NCI-H187 treated with DMSO at 0.1 percent for 48 hours (cell line): ENCODE measurements at places on chromosomes 3 and 15.

GRCh38 chr3:16668776-16669545, 63.7 kb upstream of the DAZL start:
- DNase-seq = no peak

- no peak for DNase-seq
Measured at GRCh38 chr3:196063049-196063448, 18.8 kb downstream of the TFRC start.

DNA sequence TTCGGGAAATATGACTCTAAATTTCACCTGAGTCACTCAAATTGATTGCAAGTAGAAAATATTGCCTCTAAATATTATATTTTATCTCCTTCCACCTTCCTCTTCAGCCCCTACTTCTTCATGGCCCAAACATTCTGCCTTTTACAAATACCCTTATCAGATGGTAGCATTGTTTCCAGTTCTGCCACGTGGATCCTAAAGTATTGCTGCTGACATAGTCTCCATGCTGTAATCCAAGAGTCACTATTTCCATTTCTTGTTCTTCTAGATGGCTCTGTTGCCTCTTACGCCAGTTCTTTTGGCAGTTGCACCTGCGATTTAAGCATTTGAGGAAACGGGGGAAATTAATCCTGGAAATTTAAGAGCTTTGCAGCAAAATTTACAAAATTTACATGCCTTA, 13.6 kb downstream of the LMOD3 start:
- DNase-seq = no peak

GRCh38 chr15:101489237-101489598, 289 bp downstream of the PCSK6 start:
- DNase-seq = no peak

- DNase-seq = no peak
Measured at GRCh38 chr3:107401301-107401700, 24.1 kb downstream of the CCDC54 start.

GRCh38 chr15:69876064-69876940, 221.4 kb downstream of the TLE3 start:
- DNase-seq = no peak

GRCh38 chr15:43219929-43220928, 589 bp downstream of the EPB42 start:
- DNase-seq = no peak

DNA sequence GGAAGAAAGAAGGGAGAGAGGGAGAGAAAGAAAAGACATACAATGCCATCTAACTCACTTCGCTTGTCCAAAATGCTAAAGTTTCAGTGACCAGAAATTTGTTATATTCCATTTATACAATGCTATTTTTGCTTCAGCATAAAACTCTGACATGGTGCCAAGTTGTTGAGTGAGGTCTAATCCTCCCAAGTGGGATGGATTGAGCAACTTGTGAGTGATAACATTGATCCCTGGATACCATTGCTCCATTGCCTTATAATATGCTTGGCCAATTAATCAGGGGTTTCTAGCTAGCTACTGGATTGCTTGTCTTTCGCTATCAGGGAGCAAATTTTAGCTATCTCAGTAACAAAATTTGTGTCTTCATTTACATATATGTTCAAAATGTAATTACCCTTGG, 615.6 kb upstream of the DPPA4 start:
- DNase-seq = no peak

- DNase-seq = no peak
Measured at GRCh38 chr15:25176616-25176923, 221.8 kb downstream of the SNRPN start.

DNA sequence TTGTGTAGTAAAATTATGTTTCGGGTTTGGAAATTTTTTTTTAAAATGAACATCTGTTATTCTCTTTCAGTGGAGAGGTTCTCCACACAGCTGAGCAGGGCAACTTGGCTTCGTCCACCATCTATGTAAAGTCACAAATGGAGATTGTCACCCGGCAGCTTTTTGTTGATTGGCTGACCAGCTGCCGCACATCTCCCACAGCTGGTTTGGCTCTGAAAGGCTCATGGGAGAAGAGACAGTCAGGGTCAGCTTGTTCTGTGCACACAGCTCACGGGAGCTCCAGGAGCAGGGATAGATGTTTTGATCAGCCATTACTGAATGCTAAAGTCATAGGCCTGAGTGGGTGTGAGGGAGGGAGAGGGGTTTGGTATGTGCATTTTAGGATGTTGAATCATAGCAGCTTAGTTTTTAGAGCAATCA, 12.9 kb upstream of the CCDC80 start:
- DNase-seq = no peak

DNA sequence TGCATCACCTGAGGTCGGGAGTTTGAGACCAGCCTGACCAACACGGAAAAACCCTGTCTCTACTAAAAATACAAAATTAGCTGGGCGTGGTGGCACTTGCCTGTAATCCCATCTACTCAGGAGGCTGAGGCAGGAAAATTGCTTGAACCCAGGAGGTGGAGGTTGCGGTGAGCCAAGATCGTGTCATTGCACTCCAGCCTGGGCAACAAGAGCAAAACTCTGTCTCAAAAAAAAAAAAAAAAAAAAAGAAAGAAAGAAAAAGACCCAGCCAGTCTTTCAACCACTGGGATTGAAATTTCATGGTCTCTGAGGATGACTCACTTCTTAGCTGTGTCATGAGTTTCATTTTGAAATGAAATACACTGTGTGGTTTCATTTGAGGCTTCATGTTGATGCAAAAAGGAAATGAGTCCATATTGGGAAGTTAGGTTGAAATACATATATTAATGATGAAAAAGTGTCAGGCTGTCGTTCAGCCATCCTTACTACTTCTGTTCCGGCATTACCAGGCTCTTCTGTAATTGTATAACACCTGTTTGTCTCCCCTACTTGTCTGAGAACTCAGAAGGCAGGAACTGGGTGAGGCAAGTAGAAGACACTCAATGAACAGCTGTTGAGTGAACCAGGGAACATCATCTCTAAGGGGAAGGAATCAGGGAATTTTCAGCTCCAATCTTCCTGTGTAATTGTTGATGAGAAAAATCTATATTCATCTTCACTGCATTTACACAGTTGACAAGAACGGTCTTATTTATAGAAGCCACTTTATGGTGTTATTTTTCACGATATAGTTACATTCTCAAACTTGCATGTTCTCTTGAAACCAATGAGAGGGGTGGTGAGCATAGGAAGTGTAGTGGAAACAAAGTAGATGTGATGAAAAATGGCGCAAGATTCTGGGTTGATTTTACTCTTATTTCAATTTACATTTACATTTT, 87.4 kb downstream of the NFKBIZ start:
- no peak for DNase-seq

DNA sequence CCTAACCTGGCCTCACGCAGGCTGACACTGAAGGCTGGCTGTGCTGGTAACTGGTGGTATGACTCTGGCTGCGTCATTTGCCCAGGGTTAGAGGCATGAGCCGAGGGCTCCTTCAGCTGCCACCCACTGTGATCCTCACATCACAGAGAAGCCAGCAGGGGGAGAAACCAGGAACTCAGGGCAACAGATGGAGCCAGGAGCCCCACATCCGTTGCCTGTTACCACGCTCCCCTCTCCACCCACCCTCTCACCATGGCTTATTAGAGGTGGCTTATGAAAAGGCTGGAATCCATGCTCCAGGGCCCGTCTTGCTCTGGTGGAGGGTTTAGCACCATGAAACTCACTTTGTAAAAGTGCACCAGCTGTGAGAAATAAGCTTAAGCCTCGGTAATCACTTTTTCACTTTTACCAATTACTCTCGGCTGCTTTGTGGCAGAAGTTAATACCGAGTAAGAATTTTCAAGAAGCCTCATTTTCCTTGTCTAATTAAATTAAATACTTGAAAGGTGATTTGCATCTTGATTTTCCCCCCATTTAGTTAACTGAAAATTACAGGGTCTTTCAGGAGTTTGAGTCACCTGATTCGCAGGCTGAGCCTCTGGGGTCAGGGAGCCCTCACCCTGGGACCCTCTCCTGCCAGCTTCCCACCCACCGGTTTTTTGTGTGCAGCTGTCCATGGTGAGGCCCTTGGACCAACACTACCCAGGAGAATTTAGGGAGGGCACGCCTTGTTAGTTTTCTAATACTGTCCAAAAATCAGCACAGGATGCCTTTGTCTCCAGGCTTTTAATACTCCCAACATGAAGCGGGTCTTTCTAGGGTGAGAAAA, 60.9 kb downstream of the ASB7 start:
- no peak for DNase-seq

GRCh38 chr3:42020684-42021307, 58.9 kb upstream of the ULK4 start:
- DNase-seq = no peak

DNA sequence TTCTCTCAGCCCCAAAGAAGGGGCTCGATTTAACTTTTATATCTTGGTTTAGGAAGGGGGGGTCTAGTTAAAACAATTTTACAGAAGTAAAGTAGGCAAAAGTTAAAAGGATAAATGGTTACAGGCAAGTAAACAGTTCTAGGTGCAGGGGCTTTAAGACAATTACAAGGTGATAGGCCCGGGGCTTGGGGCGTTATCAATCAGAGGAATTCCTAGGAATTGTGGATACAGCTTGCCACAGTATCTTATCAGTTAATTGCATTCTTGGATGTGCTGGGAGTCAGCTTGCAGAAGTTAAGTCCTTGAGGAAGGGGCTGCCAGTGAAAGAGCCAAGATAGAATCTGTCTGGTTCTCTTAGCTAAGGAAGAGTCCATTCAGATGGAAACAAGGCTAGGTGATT, 52.7 kb downstream of the NSMCE3 start:
- no peak for DNase-seq

DNA sequence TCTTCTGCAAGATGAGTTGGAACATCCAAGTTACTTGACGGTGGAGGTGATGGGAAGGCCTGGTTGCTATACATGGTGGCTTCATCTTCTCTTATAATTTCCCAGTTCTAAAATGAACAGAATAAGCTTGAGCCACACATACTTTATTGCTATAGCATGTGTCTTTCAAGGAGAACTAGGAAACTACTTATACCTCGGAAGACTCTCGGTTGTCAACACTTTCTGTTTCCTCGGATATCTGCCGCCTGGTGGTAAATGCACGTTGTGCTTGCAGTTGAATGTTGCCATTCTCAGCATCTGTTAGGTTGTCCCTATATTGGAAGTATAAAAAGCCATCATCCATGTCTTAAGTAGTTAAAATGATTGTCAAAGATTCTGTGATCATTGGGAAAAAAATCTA, 117.5 kb upstream of the PRTG start:
- no peak for DNase-seq

DNA sequence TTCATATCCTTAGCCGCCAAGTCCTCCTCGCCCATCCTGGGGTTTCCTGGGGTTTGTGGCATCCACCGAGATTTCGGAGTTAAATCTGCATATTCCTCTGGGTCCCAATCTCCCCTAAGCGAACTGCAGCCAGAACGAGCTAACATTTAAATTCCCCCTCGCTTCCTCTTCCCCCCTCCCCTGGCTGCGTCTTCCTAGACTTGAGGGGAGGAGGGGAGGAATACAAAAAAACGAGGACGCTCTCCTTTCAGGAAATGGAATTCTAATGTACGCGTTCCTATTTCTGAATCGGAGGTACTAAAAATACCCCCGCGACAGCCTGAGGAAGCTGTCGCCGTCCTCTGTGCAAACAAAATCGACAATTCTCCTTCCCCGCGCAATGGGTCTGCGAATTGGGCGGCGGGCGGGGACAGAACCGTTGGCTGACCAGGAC, 5.6 kb downstream of the FEZF2 start:
- DNase-seq = no peak

DNA sequence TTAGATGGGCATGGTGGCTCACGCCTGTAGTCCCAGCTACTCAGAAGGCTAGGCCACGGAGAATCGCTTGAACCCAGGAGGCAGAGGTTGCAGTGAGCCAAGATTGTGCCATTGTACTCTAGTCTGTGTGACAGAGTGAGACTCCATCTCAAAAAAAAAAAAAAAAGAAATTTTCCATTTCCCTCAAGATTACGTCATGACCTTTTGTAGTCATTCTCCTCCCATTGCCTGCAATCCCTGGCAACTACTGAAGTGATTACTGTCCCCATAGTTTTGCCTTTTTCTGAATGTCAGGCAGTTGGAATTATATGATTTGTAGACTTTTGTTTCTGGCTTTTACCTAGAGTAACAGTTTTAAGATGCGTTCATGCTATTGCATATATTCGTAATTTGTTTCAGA, 28.0 kb downstream of the WDR76 start:
- no peak for DNase-seq

- no peak for DNase-seq
Measured at GRCh38 chr3:179236669-179237301, 14.1 kb downstream of the KCNMB3 start.

- no peak for DNase-seq
Measured at GRCh38 chr3:129555616-129556357, 12.8 kb downstream of the H1-8 start.

DNA sequence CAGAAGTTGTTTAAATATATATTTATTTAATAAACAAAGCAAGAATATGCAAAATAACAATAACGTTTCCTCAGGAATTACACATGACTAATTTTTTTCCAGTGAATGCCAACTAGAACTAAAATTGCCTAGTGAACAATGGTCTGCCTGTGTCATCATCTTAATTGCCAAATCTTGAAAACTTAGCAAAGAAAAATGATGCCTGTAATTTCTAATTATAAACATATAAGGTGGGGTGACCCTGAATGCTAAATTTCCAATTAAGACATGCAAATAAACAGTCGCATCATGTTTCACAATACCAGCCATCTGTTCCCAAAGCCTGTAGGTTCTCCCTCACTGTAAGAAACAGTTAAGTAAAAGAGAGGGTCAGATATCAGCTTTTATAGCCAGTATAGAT, 67.6 kb upstream of the PLCL2 start:
- no peak for DNase-seq

DNA sequence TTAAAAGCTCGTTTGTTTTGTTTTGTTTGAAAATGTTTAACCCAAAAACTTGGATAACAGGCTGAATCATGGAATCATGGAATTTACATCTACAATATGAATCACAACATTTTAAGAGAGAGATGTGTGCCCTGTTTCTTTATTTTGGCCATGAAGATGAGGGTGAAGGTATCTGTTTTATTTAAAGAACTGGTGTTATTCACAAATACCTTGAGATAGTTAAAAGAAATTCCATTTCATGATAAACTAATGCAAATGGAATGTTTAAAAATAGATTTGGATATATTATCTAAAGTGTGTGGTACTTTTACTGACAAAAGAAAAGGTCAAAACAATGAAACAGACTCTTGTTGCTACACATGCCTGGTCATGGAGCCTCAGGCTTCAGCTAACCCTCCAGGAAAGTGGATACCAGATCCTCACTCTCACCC, 486.0 kb upstream of the CFAP20DC start:
- no peak for DNase-seq

DNA sequence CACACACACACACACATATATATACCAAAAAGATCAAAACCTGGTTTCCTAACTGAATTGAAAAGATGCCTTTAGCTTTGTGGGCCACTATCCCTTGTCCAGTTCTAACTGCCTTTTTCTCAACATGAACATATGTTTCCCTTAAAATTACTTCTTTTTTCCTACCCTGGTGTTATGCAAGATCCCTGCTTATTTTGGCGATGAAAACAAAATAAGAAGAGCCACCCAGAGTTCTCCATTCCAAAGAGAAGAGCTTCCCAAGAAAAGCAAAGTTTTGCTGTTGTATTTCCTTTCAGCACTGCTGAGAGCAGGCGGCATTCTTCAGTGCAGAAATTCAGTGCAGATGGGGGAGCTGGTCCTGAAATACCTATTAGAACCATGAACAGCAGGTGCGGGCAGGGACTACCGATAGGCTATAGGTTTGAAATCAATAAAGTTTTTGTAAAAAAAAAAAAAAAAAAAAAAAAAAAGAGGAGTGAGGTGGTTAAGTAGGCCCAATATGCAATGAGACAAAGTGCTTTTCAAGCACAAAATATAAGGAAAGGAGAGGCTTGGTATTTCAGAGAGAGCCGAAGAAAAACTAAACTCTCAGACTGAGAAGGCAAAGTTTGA, 238.0 kb downstream of the FOXP1 start:
- DNase-seq = no peak
